Coronary artery (tissue), 2 donors: ENCODE measurements at places on chromosomes 13 and 19.

DNA sequence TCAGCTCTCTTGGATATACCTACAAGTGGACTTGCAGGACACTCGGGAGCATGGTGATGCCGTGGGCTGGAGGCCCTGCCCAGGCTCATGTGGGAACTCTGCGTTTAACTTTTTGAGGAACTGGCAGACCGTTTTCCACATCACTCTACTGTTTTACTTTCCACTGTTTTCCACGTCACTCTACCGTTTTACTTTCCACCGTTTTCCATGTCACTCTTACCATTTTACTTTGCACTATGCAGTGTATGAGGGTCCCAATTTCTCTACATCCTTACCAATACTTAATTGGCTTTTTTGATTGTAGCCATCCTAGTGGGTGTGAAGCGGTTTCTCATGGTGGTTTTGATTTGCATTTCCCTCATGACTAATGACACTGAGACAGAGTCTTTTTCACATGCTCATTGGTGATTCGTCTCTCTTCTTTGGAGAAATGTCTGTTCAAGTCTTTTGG lies 40.5 kb downstream of the GATAD2A start:
- DNase-seq, result no peak

- no peak for DNase-seq
These were observed 7.3 kb upstream of the C13orf46 start for GRCh38 chr13:113981194-113981605.

DNA sequence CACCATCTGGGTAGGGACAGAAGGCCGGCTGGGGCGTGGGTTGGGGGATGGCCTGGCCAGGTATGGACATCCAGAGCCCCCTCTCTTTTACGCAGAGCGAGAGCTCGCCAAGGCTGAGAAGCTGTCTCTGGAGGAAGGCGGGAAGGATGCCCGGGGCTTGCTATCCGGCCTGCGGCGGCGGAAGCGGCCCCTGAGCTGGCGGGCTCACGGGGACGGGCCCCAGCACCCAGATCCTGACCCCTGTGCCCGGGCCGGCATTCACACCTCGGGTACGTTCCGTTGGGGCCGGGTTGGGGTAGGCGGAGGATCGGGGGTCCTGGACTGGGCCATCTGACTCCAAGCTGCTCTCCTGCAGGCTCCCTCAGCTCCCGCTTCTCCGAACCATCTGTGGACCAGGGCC lies 8.7 kb upstream of the SCN1B start:
- no peak for DNase-seq

DNA sequence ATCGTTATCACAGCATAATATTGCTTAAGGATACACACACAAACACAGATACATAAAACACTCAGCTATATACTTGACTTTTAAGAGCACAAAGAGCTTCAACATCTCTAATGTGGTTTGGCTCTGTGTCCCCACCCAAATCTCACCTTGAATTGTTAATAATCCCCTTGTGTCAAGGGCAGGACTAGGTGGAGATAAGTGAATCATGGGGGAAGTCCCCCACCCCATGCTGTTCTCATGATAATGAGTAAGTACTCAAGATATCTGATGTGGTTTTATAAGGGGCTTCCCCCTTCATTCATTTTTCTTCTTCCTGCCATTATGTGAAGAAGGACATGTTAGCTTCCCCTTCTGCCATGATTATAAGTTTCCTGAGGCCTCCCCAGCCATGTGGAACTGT lies 481.4 kb downstream of the PCDH9 start:
- no peak for DNase-seq

DNA sequence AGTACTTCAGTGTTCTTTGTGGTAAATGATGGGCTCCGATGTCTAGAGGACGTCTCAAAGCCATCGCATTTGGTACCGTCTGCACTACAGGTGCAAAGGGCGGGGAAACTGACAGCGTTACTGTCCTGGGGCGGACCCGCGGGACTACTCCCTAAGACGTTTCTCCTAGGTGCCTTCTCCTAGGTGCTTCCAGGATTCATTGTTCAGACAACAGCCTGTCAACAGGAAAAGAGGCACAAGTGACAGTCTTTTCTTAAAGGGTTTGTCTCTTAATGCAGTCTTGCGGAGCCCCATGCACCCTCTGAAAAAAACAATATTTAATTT lies 1.4 kb downstream of the SERTM1 start:
- DNase-seq, result no peak

GRCh38 chr13:99991013-99991827 lies 9.6 kb downstream of the ZIC2 start:
- no peak for DNase-seq

GRCh38 chr19:55241935-55242464 lies 13.4 kb upstream of the TMEM86B start:
- DNase-seq, result no peak

- peak; percentile 77 for DNase-seq
These were observed 674 bp downstream of the BRD4 start for GRCh38 chr19:15331419-15332310.

DNA sequence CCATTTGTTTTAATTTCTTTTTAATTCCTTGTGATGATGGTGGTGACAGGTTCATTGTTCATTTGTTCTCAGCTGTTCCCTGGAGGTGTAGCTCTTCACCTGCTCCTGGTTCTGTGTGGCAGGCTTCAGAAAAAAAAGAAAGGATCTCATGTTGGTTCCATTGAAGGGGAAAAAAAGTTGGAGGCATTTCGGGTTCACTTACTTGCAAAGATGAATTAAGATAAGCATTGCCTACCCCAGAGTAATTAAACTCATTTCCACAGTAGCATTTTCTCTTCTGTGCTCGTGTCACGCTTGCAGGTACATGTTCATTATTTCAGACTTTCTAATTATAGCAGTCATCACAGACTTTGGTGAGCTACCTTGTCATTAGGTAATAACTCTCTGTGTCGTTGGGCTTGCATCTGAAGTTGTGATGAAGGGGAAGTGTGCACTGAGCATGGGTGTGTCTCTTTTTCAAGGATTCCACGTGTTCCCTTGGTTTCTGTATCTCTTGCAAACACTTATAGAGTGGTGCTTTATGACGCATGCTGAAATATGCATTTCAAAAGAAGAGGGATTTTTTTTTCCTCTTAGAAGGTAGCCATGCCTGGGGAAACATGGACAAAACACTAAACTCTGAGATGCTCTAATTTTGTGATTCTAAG lies 69.1 kb downstream of the MTUS2 start:
- DNase-seq, result no peak
